ENCODE measurements at places on chromosomes 12 and 14.

GRCh38 chr12:53869500-53869899 is 69.1 kb upstream of the HOXC13 start:
- no peak for DNase-seq

GRCh38 chr14:92400579-92401444 is 77.8 kb downstream of the SLC24A4 start:
- DNase-seq = peak; percentile 64

DNA sequence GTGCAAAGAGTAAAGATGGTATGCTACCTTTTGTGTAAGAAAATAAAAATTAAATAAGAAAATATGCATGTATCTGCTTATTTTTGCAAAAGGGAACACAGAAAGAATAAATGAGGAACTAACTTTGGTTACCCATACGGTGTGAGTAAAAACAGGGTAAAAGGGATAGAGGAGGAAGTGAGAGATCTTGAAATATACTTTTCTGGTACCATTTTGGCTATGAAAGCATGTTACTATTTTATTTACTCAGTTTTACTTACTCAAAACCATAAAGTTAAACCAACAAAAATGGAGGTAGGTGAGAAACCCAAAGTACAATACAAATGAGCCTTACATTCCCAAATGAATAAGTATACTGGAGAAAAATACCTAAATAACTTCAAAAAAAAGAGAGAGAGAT is 122.0 kb upstream of the EGLN3 start:
- peak; percentile 45 for DNase-seq

GRCh38 chr12:111691262-111691661 is 5.4 kb downstream of the ACAD10 start:
- DNase-seq = no peak

GRCh38 chr12:129300011-129300410 is 446.7 kb downstream of the GLT1D1 start:
- no peak for DNase-seq

DNA sequence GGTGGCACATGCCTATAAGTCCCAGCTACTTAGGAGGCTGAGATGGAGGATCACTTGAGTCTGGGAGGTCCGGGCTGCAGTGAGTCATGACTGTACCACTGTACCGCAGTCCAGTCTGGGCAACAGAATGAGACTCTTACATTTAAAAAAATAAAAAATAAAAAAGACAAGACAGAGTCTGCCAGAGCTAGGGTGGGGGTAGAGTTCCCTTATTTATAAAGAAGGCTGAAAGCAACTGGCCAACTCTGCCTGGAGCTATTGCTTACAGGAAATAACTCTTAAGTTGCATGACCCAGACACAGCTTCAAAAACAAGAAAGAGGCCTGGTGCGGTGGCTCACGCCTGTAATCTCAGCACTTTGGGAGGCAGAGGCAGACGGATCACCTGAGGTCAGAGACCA is 31.5 kb downstream of the NUMB start:
- DNase-seq = peak; percentile 65

Data from suppressor macrophage (primary cell).